ENCODE measurements at places on chromosomes 7 and 10.
A peak's percentile ranks its signal among the peaks of the same experiment; 100 is the strongest.

- H3K36me3 ChIP-seq = no peaks in the 10 kb centered on the region
- no peak for DNase-seq
- no peak overlapping the region for H3K27ac ChIP-seq
- H3K27me3 ChIP-seq = no peaks in the 10 kb centered on the region
- H3K4me3 ChIP-seq = no peak overlapping the region
Observed at GRCh38 chr10:44419790-44420549, 35.1 kb upstream of the CXCL12 start.

GRCh38 chr7:134781171-134781570 lies 1.7 kb downstream of the CALD1 start:
- no peak for DNase-seq
- no peaks in the 10 kb centered on the region for H3K27me3 ChIP-seq
- H3K4me1 ChIP-seq = peaks cover 7% of the 10 kb centered on the region
- H3K36me3 ChIP-seq = no peaks in the 10 kb centered on the region
- peak overlapping the region; percentile 89 for H3K27ac ChIP-seq
- H3K4me3 ChIP-seq = peak overlapping the region; percentile 46

GRCh38 chr10:78176320-78177317 lies 143.0 kb downstream of the RPS24 start:
- no peaks in the 10 kb centered on the region for H3K36me3 ChIP-seq
- H3K27ac ChIP-seq = no peak overlapping the region
- no peak for DNase-seq

DNA sequence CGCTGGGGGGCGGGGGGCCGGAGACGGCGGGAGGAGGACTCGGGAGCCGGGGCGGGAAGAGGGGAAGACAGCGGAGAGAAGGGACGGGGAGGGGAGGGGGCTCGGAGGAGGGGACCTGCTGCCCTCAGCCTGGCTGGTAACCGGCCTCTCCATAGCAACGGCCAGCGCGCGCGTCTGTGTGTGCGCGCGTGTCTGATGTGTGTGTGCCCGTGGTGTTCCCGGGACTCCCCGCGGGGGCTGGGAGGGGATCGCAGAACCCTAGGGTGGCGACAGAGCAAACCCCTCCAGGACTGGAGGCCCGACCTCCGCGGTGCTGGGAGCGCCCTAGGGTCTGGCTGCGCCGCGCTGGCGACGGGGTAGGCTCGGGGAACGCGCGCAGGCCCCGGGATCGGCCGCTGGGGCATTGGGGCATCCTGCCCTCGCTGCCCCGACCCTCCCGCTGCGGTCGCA lies 356.3 kb downstream of the DNAJB6 start:
- H3K27me3 ChIP-seq = peaks cover 25% of the 10 kb centered on the region
- no peaks in the 10 kb centered on the region for H3K36me3 ChIP-seq
- DNase-seq = no peak
- peak overlapping the region; percentile 53 for H3K4me3 ChIP-seq
- H3K4me1 ChIP-seq = peaks cover 15% of the 10 kb centered on the region

- no peak overlapping the region for H3K27ac ChIP-seq
- DNase-seq = no peak
- H3K36me3 ChIP-seq = no peaks in the 10 kb centered on the region
Observed at GRCh38 chr7:133957845-133958244, 169.3 kb upstream of the LRGUK start.
